ENCODE measurements at places on chromosomes 7 and 10.

- no peak for DNase-seq
Measured at GRCh38 chr10:36475746-36476145, 649.7 kb upstream of the ANKRD30A start.

GRCh38 chr10:33216661-33217427, 117.6 kb downstream of the NRP1 start:
- DNase-seq, result no peak

- DNase-seq, result no peak
Measured at GRCh38 chr10:131160219-131160875, 151.2 kb downstream of the TCERG1L start.

GRCh38 chr7:44376429-44377133, 51.2 kb upstream of the CAMK2B start:
- DNase-seq, result no peak

GRCh38 chr7:64308016-64308270, 5.8 kb upstream of the ZNF736 start:
- DNase-seq, result no peak
